ENCODE measurements at places on chromosomes 2 and 18.

DNA sequence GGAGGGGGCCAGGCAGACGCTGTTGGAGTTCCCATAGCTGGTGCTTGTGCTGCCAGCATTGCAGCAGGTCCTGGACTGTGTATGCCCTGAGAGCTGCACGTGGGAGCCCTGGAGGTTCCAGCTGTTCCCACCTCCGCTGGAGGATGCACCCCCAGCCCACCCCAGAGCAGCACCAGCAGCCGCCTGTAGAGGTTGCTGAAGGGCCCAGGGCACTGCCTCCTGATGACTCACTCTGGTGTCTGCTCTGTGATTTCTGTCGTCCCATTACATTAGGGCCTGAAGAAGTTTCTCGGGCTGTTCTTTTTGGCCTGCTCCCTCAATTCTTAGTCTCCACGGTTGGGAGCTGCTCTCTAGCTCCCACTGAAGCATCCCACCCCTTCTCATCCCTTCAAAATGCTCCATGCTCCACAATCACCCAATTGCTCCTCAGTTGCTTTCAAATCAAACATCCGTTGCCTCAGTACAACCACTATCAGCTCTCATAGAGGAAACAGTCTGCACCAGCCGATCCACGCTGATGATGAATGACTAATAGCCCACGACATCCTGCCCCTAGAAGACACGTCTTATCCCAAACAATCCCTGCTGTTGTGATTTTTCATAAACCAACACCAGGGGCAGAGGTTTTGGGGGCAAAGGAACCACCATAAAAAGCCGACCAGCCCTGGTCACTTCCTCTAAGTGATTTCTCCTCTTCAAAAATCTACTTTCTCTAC lies 65.2 kb upstream of the RNF152 start:
- DNase-seq = no peak

- no peak for DNase-seq
These were observed 2.2 kb upstream of the TNS1 start for GRCh38 chr2:218005028-218005427.

DNA sequence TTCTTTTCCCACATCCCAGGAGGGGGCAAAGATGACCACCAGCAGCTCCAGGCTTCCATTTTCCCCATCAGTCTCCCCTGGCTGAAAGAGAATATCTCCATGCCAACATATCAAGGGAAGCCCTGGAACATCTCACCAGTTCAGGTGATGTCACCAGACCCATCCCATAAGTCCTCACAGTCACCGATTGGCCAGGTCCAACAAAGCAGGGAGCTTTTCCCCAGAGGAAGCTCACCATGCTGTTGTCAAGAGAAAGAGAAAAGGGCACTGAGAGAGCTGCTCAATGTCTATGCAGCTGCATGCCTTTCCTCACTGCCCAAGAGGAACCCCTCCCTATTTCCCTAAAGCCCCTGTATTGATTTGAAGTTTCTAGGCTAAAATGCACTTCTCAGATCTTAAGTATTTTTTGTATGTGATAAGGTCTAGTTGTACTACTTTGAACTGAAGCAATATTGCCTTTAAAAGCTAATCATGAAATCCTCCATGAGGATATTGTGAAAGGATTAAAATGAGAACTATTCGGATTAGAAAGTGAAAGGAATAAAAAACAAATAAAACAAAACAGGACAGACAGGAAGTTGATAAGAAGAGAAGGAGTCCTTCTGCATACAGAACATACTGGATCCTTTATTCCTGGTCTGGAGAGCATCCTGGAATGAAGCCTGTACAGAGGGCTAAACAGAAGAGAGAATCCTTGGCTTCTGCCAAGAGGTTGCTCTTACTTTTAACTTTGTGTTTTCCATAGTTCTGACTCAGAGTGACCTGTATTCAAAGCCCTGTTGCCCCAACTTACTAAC lies 45.2 kb upstream of the CTIF start:
- DNase-seq = no peak

- DNase-seq = no peak
These were observed 342.1 kb downstream of the EIPR1 start for GRCh38 chr2:3035385-3036050.

GRCh38 chr2:136327162-136327852 lies 209.4 kb upstream of the CXCR4 start:
- DNase-seq = peak; percentile 85

GRCh38 chr18:70085641-70086040 lies 119.8 kb downstream of the RTTN start:
- no peak for DNase-seq

DNA sequence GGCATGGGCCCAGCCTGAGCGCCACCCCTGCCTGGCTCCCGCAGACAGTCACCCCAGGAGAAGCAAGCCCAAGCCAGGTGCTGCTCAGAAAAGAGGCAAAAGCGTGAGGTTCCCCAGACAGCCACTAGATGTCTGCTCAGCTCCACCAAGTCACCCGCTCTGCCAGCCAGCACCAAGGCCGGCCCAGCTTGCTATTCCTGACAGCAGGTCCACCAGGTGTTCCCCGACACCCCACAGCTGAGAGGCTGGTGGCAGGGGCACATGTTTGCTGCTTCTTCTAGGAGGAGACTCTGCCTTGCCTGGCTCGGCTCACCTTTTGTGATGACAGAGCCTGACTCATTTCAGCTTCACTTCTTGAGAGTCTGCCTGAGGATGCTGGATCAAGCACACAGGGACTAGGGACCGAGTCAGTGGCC lies 206.7 kb downstream of the MGAT5 start:
- DNase-seq = peak; percentile 37

- no peak for DNase-seq
These were observed 66.3 kb downstream of the SP110 start for GRCh38 chr2:230153390-230153976.

GRCh38 chr2:69083235-69083748 lies 70.3 kb downstream of the ANTXR1 start:
- DNase-seq = no peak

GRCh38 chr2:126771094-126771493 lies 115.1 kb downstream of the GYPC start:
- DNase-seq = no peak

DNA sequence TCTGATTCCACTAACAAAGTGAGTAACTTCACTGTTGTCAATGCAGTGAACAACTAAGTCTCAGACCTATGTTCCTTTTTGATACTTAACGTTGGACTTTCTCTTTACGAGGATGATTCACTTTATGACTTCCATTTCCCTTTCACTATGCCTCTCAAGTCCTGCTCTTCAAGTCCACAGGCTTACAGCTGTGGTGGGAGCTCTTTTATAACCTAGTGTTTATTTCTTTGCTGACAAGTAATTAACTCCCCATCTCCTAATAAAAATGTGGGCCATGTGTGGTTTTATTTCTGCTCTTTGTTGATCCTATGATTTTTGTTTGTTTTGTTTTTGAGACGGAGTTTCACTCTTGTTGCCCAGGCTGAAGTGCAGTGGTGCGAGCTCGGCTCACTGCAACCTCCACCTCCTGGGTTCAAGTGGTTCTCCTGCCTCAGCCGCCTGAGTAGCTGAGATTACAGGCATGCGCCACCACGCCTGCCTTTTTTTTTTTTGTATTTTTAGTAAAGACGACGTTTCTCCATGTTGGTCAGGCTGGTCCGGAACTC lies 142.1 kb downstream of the USP34 start:
- no peak for DNase-seq

- no peak for DNase-seq
These were observed 36.8 kb upstream of the GBX2 start for GRCh38 chr2:236204953-236205352.

GRCh38 chr18:23494992-23495391 lies 8.3 kb upstream of the RMC1 start:
- no peak for DNase-seq

DNA sequence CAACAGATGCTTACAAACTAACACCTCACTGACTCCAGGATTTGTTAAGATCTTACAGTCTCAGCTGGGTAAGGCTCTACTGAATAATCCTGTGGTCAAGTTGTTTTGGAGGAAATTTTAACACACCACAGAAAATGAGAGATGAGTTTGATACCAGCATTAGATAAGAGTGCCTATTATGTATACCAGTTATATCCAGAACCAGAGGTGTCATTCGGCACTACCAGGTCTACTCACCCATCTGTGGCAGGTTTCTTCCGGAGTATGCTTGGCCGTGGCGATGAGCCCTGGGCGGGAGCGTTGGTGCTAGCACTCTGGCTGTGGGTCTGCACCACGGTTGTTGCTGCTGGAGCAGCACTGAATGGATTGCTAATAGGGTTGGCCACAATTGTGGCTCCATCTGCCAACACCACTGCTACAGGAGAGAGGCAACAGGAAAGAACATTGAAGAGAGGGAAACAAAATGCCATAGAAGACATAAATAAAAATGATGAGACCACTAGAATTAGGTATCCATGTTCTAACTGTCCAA lies 41.2 kb downstream of the SAP130 start:
- DNase-seq = no peak

DNA sequence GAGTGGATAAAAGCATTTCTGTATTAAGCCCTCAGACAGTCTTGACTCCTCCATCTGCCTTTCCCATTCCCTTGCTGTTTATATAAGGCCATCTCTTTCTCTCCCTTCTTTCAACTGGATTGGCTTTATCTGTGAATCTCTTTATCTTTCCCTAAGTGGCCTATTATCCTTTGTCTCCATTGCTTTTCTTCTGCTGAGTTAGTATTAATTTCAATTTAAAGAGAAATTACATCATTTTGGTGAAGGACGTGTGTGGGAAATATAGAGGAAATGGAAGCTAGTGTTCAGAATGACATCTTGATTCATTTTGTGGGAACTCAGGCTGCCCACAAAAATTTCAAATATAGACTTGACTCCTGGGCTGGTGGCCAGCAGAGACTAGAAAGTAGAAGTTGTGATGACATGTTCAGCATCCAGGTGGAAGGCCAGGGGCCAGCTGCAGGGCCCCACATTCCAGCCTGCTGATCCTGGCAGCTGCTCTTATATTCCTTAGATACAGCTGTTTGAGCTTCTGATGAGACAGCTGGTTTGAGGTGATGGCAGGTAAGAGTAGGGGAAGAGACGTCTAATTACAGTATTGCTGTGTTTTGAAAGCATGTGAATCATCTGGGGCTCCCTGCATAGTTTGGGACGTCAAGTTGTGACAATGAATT lies 52.3 kb downstream of the DIS3L2 start:
- no peak for DNase-seq

DNA sequence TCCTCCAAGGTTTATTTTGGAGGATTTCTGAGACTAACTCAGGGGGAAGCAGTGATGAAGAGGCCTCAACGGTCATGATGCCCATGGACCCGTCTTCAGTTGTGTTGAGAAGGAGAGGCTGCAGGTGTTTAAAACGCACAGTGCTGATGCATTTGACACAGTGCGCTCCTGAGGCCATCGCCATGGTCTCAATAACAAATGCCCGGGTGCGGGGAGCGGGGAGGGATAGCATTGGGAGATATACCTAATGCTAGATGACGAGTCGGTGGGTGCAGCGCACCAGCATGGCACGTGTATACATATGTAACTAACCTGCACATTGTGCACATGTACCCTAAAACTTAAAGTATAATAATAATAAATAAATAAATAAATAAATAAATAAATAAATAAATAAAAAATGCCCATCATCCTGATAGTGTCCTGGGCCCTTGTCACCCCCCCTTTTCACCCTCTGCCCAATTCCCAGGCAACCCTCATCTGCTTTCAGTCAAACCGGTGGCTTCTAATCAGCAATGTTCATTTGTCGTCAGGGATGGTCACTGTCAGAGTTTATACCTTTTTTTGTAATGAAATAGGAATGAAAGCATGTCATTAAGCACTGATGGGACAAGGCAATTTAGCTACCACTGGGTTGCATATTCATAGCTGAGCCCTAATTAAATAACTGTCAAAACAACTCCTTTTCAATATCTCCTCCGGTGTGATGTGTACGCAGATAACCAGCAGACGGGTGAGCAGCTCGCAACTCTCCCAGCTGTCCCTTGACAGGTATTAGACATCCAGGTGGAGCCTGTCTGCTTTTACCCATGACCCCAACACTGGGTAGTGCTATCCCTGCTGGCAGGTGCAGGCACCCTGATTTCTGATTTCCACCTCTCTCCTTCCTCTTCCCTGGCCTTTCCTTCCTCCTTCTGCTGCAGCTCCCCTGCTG lies 95.9 kb downstream of the KCNF1 start:
- DNase-seq = no peak

DNA sequence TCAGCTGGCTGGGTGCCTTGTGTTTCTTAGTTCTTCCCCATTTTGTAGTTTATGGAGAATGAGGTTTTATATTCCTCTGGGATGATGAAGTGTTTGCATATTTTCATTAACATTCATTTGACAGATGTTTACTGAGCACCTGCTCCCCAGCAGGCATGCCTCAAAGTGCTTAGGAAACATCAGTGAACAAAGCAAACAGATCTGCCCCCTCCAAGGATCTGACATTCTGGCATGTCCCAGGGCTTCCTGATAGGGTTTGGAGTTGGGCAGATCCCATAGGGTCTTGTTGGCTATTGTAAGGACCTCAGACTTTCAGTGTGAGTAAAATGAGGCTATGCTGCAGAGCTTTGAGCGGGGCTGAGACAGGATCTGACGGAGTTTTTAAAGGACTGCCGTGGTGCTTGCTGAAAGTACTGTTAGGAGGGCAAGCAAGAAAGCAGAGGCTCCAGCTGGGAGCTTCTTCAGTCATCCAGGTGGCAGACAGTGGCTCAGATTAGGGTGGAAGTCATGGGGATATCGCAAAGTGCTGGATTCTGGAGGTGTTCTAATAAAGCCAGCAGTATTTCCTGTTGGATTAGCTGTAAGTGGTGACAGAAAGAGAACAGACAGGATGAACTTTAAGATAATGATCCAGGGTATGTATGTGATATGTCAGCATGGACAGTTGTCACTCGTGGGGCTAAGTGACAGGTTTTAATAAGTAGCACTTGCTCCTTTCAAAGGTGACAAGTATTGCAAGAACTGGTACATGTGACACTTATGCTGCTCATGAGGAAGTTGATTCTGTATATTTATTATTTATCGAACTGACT lies 11.3 kb upstream of the IAH1 start:
- DNase-seq = no peak

DNA sequence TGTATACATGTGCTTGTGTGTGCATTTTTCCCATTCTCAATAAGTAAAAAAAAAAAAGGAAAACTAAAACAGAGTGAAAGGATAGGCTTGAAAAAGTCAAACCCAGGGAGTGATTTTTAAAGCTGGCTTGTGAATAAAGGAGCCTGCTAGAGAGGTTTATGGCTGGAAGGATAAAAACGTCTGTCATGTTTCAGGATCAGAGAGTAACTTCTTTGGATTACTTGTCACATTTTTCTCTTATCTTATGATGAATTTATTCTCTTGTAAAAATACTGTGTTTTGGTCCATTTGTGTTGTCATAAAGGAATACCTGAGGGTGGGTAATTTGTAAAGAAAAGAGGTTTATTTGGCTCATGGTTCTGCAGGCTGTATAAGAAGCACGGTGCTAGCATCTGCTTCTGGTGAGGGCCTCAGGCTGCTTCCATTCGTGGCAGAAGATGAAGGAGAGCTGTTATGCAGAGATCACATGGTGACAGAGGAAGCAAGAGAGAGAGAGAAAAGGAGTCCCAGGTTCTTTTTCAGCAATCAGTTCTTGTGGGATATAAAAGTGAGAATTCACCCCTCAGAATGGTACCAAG lies 89.1 kb downstream of the OSBPL6 start:
- DNase-seq = no peak
